Activated CD4-positive, alpha-beta T cell treated with anti-CD3 and anti-CD28 coated beads, Interleukin-2, amount 50 U/mL, for 4 hours (primary cell): ENCODE measurements at places on chromosomes 2 and 18.

GRCh38 chr2:151851761-151852160, 23.5 kb upstream of the ARL5A start:
- no peak for DNase-seq

DNA sequence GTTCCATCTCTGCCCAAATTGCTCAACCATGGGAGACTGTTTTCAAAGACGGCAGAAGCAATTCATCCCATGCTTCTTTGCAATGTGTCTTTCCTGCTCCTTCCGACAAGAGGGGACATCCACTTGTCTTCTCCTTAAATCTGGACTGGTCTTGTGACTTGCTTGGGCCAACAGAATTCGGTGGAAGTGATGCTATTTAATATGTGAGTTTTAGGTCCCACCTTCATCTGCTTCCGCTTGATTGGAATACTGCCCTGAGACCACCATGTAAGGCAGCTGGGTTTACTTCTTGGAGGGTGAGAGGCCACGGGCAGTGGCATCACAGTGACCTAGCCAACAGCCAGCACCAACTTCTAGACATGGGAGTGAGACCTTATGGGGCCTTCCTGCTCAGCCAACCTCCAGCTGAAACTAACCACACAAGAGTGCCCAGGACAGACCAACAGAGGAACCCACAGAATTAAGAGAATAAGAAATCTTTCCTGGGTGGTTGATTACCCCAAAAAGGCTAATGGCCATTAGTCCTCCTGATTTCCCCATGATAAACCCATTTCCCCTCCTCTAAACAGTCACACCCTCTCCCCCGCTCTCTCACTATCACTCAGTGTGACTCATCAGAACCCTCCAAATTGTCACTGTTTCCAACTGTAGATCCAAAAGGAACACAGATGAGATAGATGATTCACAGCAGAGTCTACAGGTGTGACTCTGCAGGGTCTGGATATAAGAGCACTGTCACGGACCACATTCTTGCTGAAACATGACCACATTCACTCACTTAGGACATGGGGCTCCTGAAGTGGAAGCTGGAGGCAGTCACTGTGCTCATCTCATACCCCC, 16.2 kb upstream of the RHOB start:
- no peak for DNase-seq

DNA sequence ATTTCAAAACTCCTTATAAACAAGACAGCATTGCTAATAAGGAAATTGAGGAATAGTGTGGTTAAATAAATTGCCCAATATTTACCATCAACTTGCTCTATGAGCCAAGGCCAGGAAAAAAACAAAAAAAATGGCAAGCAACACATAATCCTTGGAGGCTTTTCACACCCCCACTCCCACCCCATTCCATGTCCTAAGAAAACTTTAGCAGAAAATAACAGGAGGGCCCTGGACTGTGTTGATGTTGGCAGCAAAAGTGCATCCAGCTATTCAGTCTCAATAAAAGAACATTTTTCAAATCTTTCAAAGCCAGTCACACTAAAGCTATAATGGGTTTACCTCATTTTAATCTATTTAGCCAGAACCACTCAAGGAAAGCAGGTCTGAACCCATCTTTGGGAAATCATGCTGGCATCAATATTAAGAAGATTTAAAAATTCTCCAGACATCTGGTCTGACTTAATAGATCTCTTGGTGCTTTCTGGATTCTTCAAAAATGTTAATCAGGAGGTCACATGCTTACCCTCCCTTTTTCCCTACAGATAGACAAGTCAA, 34.6 kb upstream of the STK17B start:
- no peak for DNase-seq

GRCh38 chr2:69292256-69292655, 94.8 kb downstream of the GFPT1 start:
- DNase-seq = no peak

DNA sequence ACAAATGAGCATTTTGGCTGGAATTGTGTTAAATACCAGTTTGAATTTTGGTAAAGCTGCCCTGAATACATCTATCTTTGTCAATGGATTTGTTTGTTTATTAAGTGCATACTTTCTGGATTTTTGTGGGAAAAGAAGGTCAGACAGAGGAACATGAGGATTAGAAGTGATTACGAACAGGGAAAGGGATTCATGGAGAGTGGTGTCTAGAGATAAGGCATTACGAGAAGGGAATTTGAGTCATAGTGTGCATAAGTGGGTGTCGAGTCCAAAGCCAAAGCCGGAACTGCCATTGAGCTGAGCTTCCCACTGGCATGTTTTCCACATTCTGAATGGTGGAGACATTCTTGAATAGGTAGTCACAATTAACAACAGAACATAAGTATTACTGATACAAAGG, 68.9 kb upstream of the EFEMP1 start:
- DNase-seq = no peak

- DNase-seq = no peak
Observed at GRCh38 chr18:49285627-49286026, 174.8 kb downstream of the DYM start.

DNA sequence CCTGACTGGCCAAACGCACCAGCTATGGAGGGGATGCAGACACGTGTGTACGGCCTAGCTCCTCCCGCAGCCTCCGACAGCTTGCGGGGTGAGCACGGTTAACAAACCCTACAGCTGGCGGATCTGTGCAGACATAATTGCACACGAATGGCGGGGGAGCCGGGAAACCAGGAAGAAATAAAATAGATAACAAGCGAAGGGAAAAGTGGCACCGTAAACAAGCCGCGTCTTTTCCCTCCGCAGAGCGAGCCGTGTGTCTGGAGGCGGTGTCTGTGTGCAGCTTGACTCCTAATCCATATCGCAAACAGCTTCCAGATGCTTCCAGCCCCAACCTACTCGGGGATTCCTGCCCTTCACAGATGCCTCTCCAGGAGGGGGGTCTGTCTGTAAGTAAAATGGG, 853.1 kb upstream of the SALL3 start:
- DNase-seq = no peak

- no peak for DNase-seq
Observed at GRCh38 chr2:167817422-167817821, 430.0 kb downstream of the STK39 start.

- DNase-seq = no peak
Observed at GRCh38 chr2:112893752-112894151, 17.2 kb upstream of the IL37 start.

DNA sequence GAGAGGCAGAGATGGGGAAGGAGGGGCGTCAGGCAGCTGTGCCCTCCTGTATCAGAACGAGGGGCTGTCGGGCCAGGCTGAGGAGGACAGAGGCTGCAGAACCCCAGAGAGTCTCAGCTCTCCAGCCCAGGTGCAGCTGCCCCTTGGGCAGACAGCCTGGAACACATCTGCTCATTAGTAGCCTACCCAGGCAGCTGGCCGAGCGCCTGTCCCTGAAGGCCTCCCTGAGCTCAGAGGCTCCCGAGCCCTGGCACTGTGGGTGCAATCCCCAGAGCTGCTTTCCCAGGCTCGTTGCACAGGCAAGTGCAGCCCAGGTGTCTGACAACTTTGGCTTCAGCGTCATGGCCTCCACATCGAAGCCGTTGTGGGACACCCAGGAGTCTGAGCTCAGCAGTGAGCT, 13.1 kb upstream of the TMEM185B start:
- DNase-seq = no peak

DNA sequence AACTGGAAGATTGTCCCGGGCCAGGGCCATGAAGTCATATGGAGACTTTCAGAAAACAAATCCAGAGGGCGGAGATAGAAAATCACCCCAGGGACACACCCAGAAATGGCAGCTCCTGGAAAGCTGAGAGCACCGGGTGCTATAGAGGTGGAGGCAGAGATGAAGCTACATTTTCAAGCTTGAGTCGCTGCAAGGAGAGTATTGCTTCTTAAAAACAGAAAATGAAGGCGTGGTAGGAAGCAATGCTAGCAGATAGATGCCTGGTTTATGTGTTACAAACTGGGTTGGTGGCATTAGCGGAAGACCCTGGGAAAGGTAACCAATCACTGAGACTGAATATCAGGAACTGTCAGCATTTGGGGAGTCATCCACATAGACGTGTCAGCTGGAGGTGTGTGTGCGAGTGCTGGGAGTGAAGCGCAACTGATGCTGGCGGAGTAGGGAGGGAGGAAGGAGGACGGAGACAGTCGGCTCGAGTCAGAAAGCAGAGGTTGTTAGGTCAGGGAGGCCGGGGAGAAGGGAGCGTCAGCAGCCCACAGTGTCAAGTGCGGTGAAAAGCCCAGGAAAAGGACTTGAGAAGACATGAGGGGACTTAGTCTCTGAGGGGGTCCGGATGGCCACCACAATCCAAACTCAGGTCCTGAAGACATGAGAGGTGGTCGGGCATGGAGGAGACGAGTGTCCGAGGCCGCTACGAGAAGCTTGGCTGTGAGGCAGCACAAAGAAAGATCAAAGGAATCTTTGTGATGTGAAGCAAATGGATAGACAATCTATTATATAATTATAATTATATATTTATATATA, 45.4 kb downstream of the C18orf63 start:
- no peak for DNase-seq

- DNase-seq = no peak
Observed at GRCh38 chr2:22842205-22842869, 542.6 kb upstream of the KLHL29 start.

DNA sequence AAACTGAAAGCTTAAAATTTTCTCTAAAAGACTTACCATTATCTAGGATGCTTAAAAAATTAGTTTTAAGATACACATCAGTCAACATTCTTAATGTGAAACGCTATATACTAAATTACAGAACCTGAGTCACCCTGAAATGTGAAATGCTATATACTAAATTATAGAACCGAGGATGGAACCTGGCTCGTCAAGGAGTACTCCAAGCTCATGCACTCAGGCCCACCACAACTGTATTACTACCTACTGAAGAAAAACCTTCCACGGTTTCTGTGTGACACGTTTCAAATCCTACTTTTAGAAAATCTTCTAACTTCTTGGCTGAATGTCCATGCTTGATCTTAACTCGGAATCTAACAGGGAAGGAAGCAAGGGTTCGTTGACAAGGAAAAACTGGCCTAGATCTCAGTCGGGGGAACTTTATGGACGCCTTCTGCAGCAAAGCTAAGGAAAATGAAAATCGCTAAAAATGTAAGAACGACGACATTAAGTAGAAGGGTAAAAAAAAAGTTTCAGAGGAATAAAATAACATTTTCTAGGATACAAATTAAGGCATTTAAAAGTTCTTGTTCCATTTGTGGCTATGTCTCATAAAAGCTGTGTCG, 1.4 kb downstream of the PRKD3 start:
- no peak for DNase-seq

GRCh38 chr2:140593132-140593531, 1537.7 kb downstream of the LRP1B start:
- no peak for DNase-seq

- DNase-seq = peak; percentile 41
Observed at GRCh38 chr2:198054299-198054698, 249.9 kb downstream of the PLCL1 start.

DNA sequence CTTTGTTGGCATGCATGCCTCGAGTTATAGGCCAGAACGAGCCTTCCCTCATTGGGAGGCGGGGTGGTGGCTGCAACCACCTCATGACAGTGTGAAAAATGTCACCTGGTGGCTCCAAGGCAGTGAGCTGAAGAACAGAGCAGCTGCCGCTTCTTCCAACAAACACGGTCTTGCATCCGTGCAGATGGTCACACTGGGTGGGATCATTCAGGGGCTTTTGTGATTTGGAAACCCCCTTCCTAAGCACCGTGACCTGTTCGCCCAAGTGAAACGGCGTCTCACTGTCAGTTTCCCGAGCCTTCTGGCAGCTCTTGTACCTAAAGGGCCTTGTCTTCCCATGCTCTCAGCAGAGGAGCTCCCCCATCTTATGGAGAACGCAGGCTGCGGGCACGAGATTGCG, 159.7 kb downstream of the NAPG start:
- DNase-seq = no peak

DNA sequence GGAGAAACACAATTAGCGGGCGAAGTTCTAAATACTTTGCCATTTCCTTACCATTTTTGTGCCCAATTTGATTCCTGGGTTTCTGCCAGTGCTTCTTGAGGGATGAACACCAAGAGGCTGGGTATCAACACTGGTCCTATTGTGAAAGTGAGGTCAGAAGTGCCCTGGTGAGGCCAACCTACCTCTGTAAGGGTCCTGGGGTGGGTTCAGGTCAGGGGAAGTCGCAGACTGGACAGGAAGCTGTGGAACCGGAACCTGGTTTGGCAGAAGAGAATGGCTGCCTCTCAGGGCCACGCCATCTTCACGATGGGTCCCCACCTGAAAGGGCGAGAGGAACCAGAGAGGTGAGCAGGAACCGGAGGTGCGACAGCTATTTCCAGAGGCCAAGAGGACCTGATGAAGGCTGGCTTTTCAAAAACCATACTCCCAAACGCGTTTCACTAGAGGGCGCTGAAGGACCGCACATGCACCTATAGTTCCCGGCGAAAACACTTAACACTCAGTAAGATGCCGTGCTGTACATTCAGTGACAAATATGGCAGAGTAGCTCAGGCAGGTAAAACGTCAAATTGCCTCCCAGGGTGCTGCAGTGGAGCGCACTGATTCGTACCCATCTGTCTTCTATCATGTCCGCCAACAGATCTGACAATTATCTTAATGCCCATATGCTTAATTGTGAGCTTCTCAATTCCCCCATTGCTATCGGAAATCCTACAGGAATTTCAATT, 275.3 kb upstream of the CCDC68 start:
- no peak for DNase-seq

- no peak for DNase-seq
Observed at GRCh38 chr2:173134703-173135102, 59.1 kb downstream of the MAP3K20 start.

- no peak for DNase-seq
Observed at GRCh38 chr2:31397094-31397493, 17.4 kb downstream of the XDH start.

DNA sequence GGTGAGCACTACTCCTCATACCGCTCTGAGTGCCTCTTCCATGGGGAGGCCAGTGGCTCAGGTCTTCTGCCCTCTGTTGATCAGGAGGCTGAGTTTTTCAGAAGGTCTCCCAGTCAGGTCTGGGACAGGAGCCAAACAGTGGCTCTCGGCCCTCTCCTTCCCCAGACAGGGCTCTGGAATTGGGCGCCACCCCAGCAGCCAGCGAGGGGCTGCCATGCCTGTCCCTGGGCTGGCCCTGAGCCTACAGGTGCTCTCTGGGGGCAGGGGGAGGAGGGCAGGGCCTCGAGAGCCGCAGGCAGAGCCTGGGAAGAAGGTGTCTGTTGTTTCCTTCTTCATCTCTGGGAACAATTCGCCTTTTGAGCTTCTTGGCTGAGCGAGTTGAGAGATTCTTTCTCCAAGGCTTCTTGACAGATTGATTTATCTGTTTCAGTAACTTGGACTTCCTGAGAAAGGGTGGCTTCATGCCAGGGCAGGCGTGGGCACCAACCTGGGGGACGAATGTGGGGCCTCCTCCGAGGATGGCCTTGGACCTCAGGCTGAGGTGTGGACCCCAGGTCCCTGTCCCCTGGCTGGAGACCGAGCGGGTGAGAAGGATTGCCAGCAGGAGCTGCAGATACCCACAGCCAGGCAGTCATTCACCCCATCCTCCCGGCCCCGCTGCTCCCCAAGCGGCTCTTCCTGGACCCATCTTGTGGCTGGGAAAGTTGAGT, 64.7 kb upstream of the GLI2 start:
- no peak for DNase-seq

DNA sequence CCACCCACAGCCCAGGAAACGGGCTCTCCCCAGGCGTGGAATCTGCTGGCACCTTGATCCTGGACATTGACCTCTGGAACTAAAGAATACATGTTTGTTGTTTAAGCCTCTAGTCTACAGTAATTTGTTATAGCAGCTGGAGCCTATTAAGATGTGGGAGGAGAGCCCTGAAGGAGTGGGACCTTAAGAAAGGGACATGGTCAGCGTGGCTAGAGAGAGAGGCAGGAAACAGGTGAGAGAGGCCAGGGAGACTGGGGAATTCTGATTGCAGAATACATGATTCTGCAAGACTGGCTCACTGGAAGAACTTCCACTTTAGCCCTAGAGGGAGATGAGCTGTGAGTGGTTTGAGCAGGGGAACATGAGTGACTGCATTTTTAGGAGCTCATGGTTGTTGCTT, 83.2 kb downstream of the CD8B2 start:
- DNase-seq = no peak
